ENCODE measurements at places on chromosomes 1 and 21. TPM values are rescaled to one million over a fixed set of nuclear protein-coding genes. Genes with fewer than 3 reads are reported as not detected.

- no peaks in the 10 kb centered on the region for H3K4me1 ChIP-seq
- H3K36me3 ChIP-seq, result no peaks in the 10 kb centered on the region
- no peak for DNase-seq
- no peak overlapping the region for H3K4me3 ChIP-seq
- no peaks in the 10 kb centered on the region for H3K27me3 ChIP-seq
These were observed 549.3 kb downstream of the NCAM2 start for GRCh38 chr21:21547368-21547953.

- H3K36me3 ChIP-seq, result peaks cover 4% of the 10 kb centered on the region
- no peaks in the 10 kb centered on the region for H3K27me3 ChIP-seq
- DNase-seq, result no peak
- peak overlapping the region; percentile 75 for H3K4me3 ChIP-seq
- peaks cover 69% of the 10 kb centered on the region for H3K4me1 ChIP-seq
- peak overlapping the region; percentile 99 for H3K27ac ChIP-seq
These were observed 465 bp upstream of the HSPB7 start for GRCh38 chr1:16018308-16018707.

PTBP2 gene
- 13.2 TPM for total RNA-seq

SHE gene
- 0.10 TPM for total RNA-seq
